ENCODE measurements at places on chromosomes 11 and 22. TPM values are rescaled to one million over a fixed set of nuclear protein-coding genes. Genes with fewer than 3 reads are reported as not detected.

DNA sequence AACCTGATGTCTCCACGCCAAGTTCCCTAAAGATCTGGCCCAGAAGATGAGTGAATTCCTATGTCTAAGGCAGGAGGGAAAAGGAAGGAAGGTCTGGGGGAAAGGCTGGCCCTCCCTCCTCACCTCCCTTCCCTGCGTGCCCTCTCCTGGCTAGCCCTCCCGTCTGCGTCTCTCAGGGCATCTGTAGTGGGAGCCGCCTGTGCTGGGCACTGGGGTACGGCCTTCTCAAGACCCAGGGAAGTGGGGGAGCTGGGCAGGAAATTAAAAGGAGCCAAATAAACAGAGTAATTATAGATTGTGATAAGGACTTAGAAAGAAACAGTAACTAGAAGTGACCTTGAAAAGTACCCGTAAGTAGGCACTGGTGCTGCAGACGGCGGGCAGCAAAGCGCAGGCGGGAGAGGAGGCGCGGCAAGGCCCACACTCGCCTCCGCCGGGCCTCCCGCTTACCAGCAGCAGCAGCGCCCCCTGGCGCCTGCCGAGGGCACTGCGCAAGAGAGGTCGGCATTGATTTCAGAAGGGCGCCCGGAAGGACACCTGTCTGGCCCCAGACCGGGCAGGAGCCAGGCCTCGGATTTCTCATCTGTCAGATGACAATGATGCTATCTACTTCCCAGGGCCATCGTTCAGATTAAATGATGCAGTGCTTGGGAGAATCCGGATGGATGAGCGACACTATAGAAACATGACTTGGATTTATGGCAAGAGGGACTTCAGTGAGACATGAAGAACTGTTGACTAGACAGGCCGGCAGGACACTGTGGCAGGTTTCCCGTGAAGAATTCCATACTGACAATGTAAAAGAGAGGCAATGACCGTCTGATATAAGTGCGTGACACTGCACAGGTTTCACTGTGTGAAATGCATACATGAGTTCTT is 7.3 kb downstream of the KCNJ1 start:
- H3K4me1 ChIP-seq = peaks cover 6% of the 10 kb centered on the region
- H3K27me3 ChIP-seq = peaks cover 13% of the 10 kb centered on the region
- DNase-seq = peak; percentile 71
- no peaks in the 10 kb centered on the region for H3K36me3 ChIP-seq
- no peak overlapping the region for H3K27ac ChIP-seq
- H3K4me3 ChIP-seq = no peak overlapping the region

DNA sequence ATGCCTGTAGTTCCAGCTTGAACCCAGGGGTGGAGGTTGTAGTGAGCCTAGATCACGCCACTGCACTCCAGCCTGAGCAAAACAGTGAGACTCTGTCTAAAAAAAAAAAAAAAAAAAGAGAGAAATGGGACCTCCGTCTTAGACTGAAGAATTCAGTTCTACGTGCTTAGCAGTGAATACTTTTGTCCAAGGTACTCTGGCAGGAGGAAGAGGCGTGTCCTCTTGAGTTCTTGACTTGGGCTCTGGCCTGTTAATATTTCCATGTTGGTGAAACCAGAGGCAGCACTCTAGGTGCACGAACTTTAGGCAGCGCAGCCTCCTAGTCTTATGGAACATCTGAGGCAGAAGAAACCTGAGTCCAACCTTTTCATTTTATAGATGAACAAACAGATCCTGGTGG is 2.4 kb downstream of the HMBS start:
- DNase-seq = no peak
- H3K27ac ChIP-seq = no peak overlapping the region
- H3K36me3 ChIP-seq = peaks cover 14% of the 10 kb centered on the region

DNA sequence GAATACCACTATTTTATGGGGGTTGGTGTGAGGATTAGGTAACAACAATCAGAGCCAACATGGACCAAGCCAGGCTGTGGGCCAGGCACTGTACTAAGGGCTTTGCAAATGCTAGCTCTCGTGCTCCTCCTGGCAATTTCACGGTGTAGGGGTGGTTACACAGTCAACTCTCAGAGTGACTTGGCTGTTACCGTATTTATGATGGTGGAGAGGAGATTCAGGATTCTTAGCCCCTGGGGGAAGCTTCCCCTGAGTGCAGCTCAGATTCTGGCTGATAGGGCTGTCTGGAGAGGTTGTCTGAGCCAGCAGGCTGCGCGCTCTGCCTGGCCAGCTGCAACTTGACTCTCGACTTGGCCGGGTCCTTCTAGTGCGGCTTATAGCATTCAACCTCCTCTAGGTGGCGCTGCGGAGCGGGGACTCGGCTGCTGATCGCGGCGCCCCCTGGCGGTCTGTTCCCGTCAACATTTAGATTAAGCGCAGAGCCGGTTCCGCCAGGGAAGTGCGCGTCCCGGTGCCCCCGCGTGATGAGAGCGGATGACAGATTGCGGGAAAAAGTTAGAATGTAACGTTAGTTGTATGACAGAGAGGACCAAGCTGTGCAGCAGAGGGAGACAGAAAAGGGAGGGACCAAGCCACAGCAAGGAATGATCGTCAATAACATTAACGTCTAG is 4.5 kb upstream of the NCF4 start:
- H3K4me3 ChIP-seq = peak overlapping the region; percentile 58
- no peaks in the 10 kb centered on the region for H3K36me3 ChIP-seq
- DNase-seq = peak; percentile 90
- H3K27ac ChIP-seq = peak overlapping the region; percentile 73
- peaks cover under 1% of the 10 kb centered on the region for H3K27me3 ChIP-seq

- no peak overlapping the region for H3K27ac ChIP-seq
- DNase-seq = no peak
- H3K27me3 ChIP-seq = peaks cover 5% of the 10 kb centered on the region
Observed at GRCh38 chr11:118128721-118129470, 23.7 kb downstream of the SCN4B start.

DNA sequence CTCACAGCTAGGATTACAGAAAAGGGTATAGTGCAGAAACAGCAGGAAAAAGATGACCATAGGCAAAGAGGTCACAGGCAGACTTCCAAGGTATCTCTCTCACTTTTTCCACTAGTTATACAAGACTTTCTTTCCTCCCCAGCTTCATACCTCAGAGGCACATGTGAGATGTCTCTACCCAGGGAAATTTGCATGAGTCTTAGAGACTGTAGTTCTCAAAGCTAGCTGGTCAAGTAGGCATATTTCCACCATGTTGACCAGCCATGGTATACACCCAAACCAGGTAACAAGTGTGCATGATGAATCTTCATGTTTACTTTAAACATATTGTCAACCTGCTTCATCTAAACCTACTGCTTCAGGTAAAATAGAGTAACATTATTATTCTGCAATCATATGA is 27.9 kb downstream of the PRMT3 start:
- H3K36me3 ChIP-seq = peaks cover 30% of the 10 kb centered on the region
- H3K4me3 ChIP-seq = no peak overlapping the region
- H3K27me3 ChIP-seq = no peaks in the 10 kb centered on the region
- no peak overlapping the region for H3K27ac ChIP-seq

DNA sequence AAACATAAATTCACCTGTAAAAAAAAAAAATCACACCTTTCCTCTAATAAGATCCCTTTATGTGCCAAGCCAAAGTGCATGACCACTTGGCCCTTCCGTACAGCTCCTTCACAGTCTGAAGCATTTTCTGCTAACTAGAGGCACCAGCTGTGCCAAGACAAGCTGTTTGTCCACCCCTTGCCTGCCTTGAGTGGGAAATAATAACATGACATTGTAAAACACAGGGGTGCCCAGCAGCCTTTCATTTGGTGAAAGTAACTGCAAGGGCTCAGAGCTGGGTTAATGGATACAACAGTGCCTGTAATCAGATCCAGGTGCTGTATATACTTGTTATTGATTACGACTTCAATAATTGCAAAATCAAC is 59.2 kb downstream of the DDIAS start:
- H3K27me3 ChIP-seq = no peaks in the 10 kb centered on the region
- H3K27ac ChIP-seq = peak overlapping the region; percentile 91
- no peak for DNase-seq
- peaks cover 58% of the 10 kb centered on the region for H3K4me1 ChIP-seq
- H3K36me3 ChIP-seq = peaks cover 8% of the 10 kb centered on the region

GRCh38 chr11:6992026-6992425 is 28.1 kb downstream of the ZNF214 start:
- no peaks in the 10 kb centered on the region for H3K36me3 ChIP-seq
- H3K4me1 ChIP-seq = no peaks in the 10 kb centered on the region
- H3K27me3 ChIP-seq = no peaks in the 10 kb centered on the region
- DNase-seq = no peak

ELMOD1 gene
- not detected for total RNA-seq

DNA sequence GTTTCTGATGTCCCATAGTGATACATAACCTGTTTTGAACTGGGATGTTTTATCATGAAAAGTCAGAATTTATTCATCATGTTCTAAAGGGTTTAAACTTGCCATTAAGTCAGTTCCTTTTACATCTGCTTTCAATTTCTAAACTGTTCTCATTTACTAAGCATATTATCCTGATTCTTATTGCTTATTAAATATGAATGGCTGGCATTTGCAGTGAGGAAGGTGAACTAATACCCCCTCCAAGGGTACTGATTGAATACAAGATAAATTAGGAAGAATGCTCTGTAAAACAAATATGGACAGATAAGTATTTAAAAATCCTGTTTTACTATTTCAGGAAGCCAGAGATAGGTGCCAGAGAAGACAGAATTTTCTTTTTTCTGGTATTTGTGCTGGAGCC is 70.8 kb upstream of the HORMAD2 start:
- no peaks in the 10 kb centered on the region for H3K27me3 ChIP-seq
- H3K36me3 ChIP-seq = peaks cover 20% of the 10 kb centered on the region
- no peak overlapping the region for H3K4me3 ChIP-seq

- no peak for DNase-seq
- no peaks in the 10 kb centered on the region for H3K27me3 ChIP-seq
- peak overlapping the region; percentile 65 for H3K27ac ChIP-seq
- H3K36me3 ChIP-seq = peaks cover 10% of the 10 kb centered on the region
- H3K4me3 ChIP-seq = peak overlapping the region; percentile 69
Observed at GRCh38 chr11:110297076-110297725, 787 bp upstream of the RDX start.

DNA sequence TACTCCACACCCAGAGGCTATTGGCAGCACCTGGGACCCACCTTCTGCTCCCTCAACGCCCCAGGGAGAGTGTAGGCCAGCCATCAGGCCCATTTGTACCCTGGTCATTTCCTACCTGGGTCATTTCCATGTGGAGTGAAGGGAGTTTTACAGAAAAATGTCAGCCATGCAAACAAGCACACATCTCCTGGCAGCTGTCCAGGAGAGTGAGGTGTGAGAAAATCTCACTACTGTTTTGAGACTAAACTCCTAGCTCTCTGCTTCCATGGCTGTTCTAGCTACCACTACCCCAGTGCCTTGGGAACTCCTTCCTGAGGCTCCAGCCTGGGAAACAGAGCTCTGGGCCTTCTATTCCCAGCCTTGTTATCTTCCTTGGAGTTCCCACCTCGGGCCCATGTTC is 2.8 kb upstream of the TMPRSS13 start:
- H3K36me3 ChIP-seq = peaks cover 2% of the 10 kb centered on the region
- peaks cover 61% of the 10 kb centered on the region for H3K4me1 ChIP-seq
- H3K27ac ChIP-seq = peak overlapping the region; percentile 59
- no peak for DNase-seq
- no peak overlapping the region for H3K4me3 ChIP-seq
- peaks cover 5% of the 10 kb centered on the region for H3K27me3 ChIP-seq

GRCh38 chr11:66373265-66373664 is 1.7 kb upstream of the SLC29A2 start:
- H3K27ac ChIP-seq = no peak overlapping the region
- DNase-seq = no peak
- H3K4me1 ChIP-seq = peaks cover 9% of the 10 kb centered on the region
- peaks cover 5% of the 10 kb centered on the region for H3K27me3 ChIP-seq
- no peak overlapping the region for H3K4me3 ChIP-seq

GRCh38 chr22:21045585-21046294 is at the start of gene LRRC74B:
TSS of gene LRRC74B (plus strand) at chr22:21045946. CDS start at chr22:21045987, 41 bp downstream.
- H3K27ac ChIP-seq = peak within 1 kb of the TSS; percentile 80
- H3K27me3 ChIP-seq = peaks cover 22% of the 10 kb centered on the region
- DNase-seq = peak; percentile 66
- H3K4me3 ChIP-seq = peak within 1 kb of the TSS; percentile 42
- no peaks in the 10 kb centered on the region for H3K36me3 ChIP-seq

GRCh38 chr11:133787379-133788141 is 57.8 kb downstream of the SPATA19 start:
- H3K27me3 ChIP-seq = peaks cover 23% of the 10 kb centered on the region
- no peak overlapping the region for H3K4me3 ChIP-seq
- H3K36me3 ChIP-seq = no peaks in the 10 kb centered on the region

GRCh38 chr11:101446726-101447125 is 137.1 kb downstream of the TRPC6 start:
- H3K36me3 ChIP-seq = no peaks in the 10 kb centered on the region
- no peaks in the 10 kb centered on the region for H3K27me3 ChIP-seq
- no peaks in the 10 kb centered on the region for H3K4me1 ChIP-seq
- no peak overlapping the region for H3K27ac ChIP-seq
- DNase-seq = no peak

GRCh38 chr11:85109141-85109540 is 518.0 kb downstream of the DLG2 start:
- H3K4me3 ChIP-seq = no peak overlapping the region
- no peak for DNase-seq
- H3K27ac ChIP-seq = no peak overlapping the region
- H3K27me3 ChIP-seq = no peaks in the 10 kb centered on the region

CSRP3 gene
- total RNA-seq = not detected

GRCh38 chr22:20008221-20008995 is 8.2 kb downstream of the ARVCF start:
- no peak overlapping the region for H3K4me3 ChIP-seq
- no peaks in the 10 kb centered on the region for H3K36me3 ChIP-seq
- H3K27ac ChIP-seq = no peak overlapping the region
- no peaks in the 10 kb centered on the region for H3K4me1 ChIP-seq
- no peak for DNase-seq

DNA sequence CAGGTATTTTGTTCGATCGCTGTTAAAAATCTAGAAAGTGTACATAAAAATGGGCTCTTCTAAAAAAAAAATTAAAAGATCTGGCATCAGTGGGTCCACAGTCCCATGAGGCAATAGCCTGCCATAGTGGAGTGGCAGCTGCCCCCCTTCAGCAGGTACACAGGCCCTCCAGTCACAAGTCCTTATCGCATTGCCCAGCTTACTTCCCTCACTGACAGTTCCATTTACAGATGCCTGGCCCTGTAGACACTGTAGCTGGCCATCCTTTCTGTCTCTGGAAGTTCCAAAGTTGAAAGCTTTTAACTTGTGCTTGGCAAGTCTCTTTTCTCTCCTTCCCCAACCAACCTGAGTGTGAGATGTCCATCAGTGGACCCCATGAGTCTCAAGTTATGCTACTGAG is 11.4 kb downstream of the ZNRF3 start:
- H3K4me1 ChIP-seq = peaks cover 5% of the 10 kb centered on the region
- H3K4me3 ChIP-seq = no peak overlapping the region
- peaks cover 2% of the 10 kb centered on the region for H3K36me3 ChIP-seq
- no peak overlapping the region for H3K27ac ChIP-seq

DGCR6 gene
- total RNA-seq = 0.71 TPM

- H3K27ac ChIP-seq = no peak overlapping the region
- DNase-seq = no peak
- no peaks in the 10 kb centered on the region for H3K4me1 ChIP-seq
- no peaks in the 10 kb centered on the region for H3K36me3 ChIP-seq
Observed at GRCh38 chr22:33811686-33812085, 108.6 kb downstream of the LARGE1 start.

OR5B21 gene
- not detected for total RNA-seq

GRCh38 chr11:80443177-80443576 is 1002.3 kb upstream of the TENM4 start:
- no peak overlapping the region for H3K4me3 ChIP-seq
- no peaks in the 10 kb centered on the region for H3K27me3 ChIP-seq
- no peaks in the 10 kb centered on the region for H3K36me3 ChIP-seq
- no peak overlapping the region for H3K27ac ChIP-seq
- no peak for DNase-seq
- H3K4me1 ChIP-seq = no peaks in the 10 kb centered on the region

GRAP2 gene
- total RNA-seq = 31.3 TPM
